ENCODE measurements at places on chromosomes 4 and X.

GRCh38 chrX:150234126-150234525, 129.0 kb upstream of the MAMLD1 start:
- no peak for DNase-seq

DNA sequence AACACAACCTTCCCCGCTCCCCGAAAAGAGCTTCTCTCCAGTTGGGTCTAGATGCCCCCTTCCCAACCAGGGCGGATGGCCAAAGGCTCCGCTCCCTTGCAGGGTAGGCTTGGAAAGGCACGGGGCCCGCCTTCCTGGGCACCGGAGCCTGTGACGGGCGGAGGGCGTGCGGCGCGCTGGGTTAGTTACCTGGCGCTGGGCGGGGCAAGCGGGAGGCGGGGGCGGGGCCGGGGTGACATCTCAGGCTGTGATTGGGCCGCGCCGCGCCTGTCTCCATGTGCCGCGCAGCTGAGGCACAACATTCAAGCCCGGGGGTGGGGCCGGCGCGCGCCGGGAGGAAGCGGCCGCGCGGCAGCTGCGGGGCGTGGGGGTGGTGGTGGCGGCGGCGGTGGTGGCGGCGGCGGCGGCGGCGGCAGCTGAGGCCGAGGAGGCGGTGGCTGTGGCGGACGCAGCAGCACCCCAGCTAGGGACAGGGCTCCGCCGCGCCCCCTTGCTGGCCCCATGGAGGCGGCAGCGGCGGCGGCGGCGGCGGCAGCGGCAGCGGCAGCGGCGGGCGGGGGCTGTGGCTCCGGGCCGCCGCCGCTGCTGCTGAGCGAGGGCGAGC, at the start of gene REPS2:
Gene REPS2, plus strand, starts transcription at position 298 of the 604 bp plus-strand sequence. Its CDS starts 204 bp downstream, at position 502.
- peak; percentile 84 for DNase-seq

DNA sequence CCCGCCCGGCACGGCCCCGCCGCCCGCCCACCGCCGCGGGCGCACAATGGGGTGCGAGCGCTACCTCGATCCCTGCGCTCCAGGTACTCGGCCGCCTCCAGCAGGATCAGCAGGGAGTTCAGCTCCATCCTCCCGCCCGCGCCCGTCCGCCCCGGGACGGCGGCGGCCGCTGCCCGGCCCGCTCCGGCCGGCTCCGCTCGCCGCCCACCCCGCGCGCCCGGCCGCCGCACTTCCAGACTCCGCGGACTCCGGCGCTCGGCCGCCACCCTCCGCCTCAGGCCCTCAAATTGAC, at the start of gene MXD4:
Gene MXD4, minus strand, starts transcription at position 257 of the 292 bp plus-strand sequence. Its CDS starts 129 bp downstream, at position 128.
- DNase-seq = no peak

- no peak for DNase-seq
Measured at GRCh38 chr4:67475155-67475554, 70.1 kb downstream of the CENPC start.

DNA sequence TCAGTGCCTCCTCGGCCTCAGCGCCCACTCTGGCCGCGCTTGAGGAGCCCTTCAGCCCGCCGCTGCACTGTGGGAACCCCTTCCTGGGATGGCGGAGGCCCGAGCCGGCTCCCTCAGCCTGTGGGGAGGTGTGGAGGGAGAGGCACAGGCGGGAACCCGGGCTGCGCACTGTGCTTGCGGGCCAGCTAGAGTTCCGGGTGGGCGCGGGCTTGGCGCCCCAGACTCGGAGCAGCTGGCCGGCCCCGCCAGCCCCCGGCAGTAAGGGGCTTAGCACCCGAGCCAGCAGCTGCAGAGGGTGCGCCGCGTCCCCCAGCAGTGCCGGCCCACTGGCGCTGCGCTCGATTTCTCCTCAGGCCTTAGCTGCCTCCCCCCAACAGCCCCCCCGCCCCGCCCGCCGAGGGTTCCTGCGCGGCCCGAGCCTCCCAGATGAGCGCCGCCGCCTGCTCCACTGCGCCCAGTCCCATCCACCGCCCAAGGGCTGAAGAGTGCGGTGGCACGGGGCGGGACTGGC, 1137.0 kb downstream of the PCDH18 start:
- DNase-seq = no peak

GRCh38 chr4:7988437-7988836, 48.8 kb upstream of the AFAP1 start:
- no peak for DNase-seq

DNA sequence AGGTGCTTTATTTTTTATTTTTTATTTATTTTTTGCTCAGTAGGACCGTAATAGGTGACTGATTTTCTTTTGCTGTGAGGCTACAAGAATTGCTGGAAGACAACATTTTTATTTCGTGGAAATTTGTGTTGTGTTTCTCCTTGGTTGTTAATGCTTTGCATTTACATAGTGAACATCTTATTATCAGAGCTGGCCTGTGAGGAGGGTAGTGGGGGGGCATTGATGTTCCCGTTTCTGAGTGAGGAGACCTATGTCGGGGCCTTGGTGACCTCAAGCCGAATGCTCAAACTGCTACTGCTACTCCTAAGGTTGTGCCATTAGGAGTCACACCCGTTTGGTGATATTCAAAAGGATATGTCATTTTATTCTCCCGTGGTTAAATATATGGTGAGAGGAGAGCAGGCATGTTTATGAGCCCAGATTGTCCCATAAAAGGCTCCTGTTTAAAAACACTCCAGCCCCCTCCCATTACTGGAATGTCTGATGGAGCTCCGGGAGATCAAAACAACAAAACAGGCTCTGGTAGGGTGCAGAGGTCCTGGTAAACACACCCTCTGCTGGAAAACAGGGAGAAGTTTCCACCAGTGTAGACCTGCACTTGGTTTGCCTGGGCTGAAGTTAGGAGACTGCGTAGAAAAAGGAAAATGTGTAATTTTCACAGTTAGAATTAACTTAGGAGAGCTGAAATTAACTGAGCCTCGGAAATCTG, 5.6 kb downstream of the PDGFRA start:
- DNase-seq = peak; percentile 30

DNA sequence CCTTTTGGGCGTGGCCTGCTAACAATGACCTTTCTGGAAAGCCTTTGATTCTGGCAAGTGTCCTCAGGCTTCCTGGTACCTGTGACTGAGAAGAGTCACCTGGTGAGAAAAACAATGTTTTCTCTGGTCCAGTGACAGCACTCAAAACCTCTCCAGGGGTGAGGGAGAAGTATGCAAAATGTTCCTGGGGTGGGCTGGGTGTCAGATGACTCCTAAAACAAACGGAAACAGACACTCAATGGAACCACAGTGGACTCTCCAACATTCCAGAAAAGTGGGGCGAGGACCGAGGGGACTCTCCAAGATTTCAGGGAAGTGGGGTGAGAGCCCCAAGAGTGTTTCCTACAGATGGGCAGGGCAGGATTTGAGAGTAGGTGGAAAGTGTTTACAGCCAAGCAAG, 69.5 kb downstream of the ANAPC4 start:
- DNase-seq = no peak

DNA sequence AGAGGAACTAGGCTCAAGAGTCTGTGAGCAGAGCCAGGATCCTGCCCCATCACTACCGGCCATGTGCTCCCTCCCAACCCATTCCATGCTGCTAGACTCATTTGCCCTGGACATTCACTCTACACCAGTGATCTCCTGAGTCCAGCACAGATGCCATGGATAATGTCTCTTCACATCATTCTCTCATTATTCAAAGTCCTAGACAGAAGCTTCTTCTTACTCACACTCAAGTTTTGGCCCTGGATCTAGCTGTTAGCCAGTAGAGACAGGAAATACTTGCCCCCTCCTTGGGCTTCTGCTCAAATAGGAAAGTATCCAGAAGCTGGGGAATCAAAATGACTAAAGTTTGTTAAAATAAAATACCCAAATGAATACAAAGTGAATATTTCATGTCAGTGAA, 266.8 kb upstream of the LDB2 start:
- DNase-seq = no peak

DNA sequence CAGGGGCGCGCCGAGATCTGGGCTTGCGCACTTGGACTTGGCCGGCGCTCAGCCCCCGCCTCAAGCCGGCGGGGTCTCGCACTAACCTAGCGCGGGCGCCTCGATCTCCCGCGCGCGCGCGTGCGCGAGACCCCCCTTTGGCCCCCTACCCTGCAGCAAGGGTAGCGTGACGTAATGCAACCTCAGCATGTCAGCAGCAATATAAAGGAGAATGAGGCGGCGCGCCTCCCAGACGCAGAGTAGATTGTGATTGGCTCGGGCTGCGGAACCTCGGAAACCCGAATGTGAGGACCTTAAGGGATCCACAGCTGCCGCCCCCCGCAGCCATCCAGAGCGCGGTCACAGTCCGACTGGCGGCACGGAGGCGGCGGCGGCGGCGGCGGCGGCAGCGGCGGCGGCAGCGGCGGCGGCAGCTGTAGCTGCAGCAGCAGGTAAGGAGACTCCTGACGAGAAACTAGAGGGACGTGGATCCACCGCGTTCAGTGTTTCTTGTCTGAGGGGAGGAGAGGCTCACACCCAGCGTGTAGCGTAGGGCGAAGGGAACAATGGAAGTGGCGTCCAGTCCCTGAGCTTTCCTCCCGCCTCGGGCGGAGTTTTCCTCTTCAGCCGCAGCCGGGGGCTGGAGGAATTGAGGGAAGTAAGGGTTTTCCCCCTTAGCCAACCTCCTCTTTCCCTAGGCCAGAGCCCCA, at the start of the genes SATL1 and ZNF711:
Gene SATL1, minus strand, starts transcription at position 19 of the 689 bp plus-strand sequence. CDS start 134,811 bp downstream, outside the sequence.
Gene ZNF711, plus strand, starts transcription at position 231 of the 689 bp plus-strand sequence. CDS start 3,582 bp downstream, outside the sequence.
- peak; percentile 87 for DNase-seq

DNA sequence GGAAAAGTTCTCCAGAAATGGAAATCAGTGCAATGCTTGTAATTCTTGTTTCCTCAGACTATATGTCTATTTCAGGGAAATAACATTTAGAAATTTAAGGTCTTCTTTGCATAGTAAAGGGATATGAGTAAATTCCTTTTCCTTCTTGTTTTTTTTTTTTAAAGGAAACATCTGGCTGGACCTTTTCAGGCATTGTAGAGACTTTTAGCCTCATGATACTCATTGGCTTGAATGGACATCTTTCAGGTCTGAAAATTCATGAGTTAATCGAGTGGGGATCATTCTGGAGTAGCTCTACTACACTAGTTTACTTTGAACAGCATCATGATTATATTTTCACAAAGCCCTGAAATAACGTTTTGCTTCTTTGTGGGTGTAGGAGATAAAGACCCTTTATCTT, 88.6 kb upstream of the CBLL2 start:
- DNase-seq = no peak

DNA sequence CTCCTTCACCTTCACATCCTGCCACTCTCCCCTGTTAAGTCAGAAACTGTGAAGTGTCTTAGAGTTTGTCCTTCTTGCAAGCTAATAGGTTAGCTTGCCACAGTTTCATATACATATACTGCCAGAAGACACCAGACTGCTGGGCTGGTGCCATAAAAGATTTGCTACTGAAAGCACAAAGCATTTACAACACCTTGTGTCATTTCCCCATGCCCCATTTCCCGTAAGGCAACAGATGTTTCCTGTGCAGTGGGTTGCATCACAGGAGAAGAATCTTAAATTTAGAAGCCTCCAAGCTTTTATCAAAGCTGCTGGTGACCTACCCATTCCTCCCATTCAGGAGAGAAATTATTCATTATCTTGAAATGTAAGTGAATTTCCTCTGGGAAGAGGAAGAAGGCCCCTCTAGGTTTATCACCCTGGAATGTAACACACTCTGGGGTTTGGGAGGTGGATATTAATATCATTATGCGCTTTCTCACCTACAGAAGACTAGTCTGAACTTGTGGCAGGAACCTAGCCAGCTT, 34.5 kb upstream of the RAB33B start:
- DNase-seq = no peak

- DNase-seq = no peak
Measured at GRCh38 chr4:152630324-152630723, 49.5 kb downstream of the TMEM154 start.

DNA sequence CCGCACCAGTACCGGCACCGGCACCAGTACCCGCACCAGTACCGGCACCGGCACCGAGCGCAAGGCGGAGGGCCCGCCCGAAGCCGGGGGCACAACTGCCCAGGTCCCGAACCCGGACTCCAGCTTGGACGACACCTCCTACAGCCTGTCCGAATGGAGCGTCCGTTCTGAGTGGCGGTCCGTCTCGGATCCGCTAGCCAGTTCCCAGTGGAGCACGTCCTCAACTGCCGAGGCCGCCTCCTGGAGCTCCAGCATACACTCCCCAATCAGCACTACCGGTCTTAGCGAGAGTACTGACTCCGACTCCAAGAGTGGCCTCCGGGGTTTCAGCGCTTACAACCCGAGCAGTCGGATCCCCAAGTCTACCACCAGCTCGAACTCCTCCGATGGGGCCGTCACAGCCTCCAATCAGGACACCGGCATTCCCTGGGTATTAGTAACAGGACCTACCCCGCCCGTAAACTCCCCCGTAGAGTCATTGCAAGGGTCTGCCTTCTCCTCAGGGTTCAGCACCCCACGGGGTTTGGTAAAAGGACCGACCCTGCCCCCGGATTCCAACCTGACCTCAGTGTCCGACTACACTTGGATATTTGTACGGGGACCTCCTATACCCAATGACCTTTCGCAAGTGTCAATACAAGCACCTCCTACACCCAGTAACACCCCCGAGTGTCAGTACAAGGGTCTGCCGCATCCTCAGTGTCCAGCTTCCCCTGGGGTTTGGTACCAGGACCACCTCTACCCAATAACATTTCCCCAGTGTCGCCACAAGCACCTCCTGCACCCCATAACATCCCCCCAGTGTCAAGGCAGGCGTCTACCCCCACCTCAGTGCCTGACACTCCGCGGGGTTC, 721 bp upstream of the MAOA start:
- DNase-seq = peak; percentile 63

GRCh38 chr4:100295792-100296191, 105.5 kb upstream of the DDIT4L start:
- DNase-seq = no peak

DNA sequence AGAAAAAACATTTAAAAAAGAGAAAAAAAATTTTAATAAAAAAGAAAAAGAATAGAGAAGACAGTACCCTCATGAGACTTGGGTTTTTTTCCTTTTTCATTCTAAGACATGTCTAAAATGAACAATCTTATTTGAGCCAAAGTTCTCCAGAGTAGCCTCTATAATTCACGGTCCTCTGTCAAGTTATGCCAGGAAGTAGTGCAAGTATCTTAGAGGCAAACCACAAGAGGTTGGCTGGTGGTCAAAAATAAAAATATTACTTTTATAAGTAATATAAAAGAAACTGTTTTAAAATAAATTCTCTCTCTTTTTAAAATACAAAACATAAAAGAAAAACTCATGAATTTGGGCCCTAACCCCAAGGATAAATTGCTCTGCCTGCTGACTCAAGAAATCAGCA, 26.5 kb downstream of the HNRNPDL start:
- no peak for DNase-seq

- no peak for DNase-seq
Measured at GRCh38 chr4:7087036-7087435, 19.2 kb upstream of the GRPEL1 start.

GRCh38 chrX:20463296-20464075, 196.8 kb upstream of the RPS6KA3 start:
- no peak for DNase-seq

DNA sequence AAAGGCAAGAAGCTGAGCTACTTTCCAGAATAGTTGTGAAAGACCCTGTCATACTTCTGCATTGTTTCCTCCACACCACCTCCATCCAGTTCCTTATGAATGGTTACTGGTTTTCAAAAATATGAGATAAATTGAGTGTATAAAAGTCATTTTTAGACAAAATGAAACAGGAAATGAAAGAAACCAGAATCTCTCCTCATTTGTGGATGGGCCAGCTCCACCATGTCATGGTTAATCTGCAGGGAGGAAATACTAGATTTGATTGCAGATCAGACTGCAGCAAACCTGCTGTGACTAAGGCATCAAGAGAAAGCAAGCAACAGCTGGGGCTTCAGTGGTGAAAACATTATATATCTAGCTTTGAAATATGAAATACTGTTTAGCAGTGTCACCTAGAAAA, 23.8 kb downstream of the F9 start:
- DNase-seq = no peak

- DNase-seq = no peak
Measured at GRCh38 chrX:131812847-131813825, 210.0 kb upstream of the STK26 start.

GRCh38 chr4:108779958-108780357, 17.1 kb upstream of the ETNPPL start:
- no peak for DNase-seq

- no peak for DNase-seq
Measured at GRCh38 chr4:169690787-169691186, 67.0 kb downstream of the HPF1 start.

All from left forelimb (tissue), 1 donor.